ENCODE measurements at places on chromosomes 3 and 15. TPM values are rescaled to one million over a fixed set of nuclear protein-coding genes. Genes with fewer than 3 reads are reported as not detected.
A peak's percentile ranks its signal among the peaks of the same experiment; 100 is the strongest.

- DNase-seq: no peak
Measured at GRCh38 chr15:71131601-71132362, 16.5 kb downstream of the THSD4 start.

DNA sequence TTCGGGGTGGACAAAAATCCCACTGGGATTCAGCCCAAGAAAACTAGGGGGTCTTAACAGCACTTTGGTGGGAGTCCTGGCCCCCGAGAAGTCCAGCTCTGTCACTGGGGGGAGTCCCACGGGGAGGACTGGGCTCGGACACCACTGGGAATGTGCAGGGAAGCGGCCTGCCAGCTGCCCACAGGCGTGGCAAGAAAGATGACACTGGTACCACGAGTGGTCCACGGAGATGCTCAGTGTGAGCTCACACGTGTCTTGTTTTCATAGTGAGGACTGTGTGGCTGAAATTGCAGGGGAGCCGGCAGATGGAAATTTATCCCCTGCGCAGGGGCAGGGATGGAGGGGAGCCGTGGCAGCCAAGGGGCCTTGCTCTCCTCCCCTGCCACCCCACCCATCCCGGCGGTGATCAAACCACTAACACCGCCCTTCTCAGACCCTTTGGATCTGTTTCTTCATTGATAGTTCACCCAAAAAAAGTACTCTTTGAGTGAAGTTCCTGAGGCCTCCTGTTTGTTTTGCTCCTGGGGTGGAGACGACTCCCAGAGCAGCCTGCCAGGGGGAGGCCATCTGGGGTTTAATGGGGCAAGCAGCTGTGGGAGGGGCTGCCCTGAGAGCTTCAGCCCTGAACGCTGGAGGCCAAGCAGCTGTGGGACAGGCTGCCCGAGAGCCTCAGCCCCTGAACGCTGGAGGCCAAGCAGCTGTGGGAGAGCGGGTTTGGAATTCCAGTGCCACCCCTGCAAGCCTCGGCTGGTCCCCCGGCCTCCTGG is 130.9 kb downstream of the LRRK1 start:
- DNase-seq: no peak

- DNase-seq: peak; percentile 30
Measured at GRCh38 chr3:30350011-30350410, 256.4 kb upstream of the TGFBR2 start.

- no peak for DNase-seq
Measured at GRCh38 chr3:43676441-43676840, 14.3 kb upstream of the ABHD5 start.

DNA sequence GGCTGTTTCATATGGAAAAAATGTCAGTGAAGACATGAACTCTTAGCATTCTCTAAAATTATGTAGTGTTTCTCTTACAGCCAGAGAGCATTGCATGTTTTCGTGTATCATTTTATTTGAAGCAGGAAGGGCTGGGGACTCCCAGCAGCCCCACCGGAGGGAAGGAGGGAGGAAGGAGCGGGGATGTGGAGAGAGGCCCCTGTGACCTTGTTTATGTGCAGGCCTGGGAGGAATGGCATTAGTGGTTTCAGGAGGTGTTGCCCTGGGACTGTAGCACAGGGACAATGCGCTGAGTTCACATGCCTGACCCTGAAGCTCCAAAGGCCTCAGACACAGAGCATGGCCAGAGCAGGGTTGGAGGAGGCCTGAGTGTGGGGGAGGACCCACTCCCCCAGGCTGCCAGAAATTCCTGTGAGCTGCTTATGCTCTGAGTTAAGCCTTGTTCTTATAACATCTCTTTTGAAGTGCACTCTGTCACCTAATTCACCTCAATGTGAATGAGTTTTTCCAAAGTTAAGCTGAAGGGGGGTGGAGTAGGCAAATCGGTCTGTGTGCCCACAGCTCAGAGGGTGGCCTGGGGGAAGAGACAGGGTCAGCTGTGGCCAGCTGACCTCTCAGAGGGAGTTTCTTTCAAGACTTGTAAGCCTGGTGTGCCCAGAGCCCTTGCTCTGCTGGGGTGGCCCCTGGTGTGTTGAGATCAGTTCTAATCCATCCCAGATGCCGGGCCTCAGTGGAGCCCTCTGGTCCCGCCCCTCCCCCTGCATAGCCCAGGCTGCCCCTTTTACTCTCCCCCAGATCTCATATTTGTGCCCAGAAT is 3.9 kb upstream of the RNU6-1 start:
- peak; percentile 54 for DNase-seq

- no peak for DNase-seq
Measured at GRCh38 chr3:107825556-107825955, 265.3 kb downstream of the CD47 start.

DNA sequence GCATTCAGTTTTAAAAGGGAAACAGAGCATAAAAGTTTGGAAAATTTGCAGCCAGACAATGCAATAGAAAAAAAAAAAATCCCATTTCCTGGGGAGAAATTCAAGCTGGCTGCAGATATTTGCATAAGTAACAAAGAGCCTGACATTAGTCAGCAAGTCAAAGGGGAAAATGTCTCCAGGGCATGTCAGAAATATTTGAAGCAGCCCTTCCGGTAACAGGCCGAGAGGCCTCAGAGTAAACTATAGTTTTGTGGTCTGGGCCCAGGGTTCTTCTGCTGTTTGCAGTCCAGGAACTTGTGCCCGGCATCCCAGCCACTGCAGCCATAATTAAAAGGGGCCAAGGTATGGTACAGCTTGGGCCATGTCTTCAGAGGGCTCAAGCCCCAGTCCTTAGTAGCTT is 411.6 kb upstream of the BCHE start:
- no peak for DNase-seq

- DNase-seq: no peak
Measured at GRCh38 chr3:61938878-61939549, 377.6 kb downstream of the PTPRG start.

Gene CMTM8
- 1.6 TPM for total RNA-seq

Gene TMCO5A
- total RNA-seq: not detected

All from lung microvascular endothelial cell (primary cell).